ENCODE measurements at places on chromosomes 16 and 17.

DNA sequence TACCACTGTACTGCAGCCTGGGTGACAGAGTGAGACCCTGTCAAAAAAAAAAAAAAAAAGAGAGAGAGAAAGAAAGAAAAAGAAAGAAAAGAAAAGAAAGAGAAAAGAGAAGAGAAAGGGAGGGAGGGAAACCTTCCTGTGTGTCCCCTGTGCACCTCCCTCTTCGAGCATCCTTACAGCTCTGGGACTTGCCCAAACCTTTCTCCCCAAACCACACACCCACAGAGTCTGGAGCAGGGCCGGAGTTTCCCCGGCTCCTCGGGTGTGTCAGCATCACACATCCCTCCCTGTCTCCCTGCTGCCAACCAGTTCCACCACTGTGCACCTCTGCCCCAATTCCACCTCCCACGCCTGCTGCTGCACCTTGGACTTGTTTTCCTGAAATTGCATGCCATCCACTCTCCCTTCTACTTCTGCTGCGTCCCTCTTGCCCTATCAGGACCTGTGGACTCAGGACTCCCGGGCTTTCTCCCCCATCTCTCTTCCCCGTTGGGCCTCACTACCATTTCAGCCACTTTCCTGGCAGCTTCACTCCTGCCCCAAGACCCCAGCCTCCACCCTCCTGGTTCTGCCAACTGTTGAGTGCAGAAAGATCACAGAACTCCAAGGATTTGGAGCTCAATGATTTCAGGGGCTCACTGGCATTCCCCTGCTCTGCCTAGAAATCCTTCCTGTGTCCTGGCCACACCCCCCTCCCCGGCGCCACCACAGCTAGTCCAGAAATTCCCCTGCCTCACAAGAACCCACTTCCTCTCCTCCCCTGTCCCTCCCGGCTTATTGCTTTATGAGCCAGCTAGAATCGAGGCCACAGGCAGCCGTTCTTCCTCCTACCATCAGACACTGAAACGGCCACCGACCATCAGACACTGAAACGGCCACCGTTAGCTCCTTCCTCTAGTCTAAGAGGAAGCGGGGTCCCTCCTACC is 3.7 kb upstream of the CDK3 start:
- DNase-seq = no peak

- DNase-seq = no peak
Observed at GRCh38 chr16:19524356-19524615, 544 bp downstream of the CCP110 start.

GRCh38 chr16:77987810-77988209 is 34.5 kb upstream of the CLEC3A start:
- no peak for DNase-seq

DNA sequence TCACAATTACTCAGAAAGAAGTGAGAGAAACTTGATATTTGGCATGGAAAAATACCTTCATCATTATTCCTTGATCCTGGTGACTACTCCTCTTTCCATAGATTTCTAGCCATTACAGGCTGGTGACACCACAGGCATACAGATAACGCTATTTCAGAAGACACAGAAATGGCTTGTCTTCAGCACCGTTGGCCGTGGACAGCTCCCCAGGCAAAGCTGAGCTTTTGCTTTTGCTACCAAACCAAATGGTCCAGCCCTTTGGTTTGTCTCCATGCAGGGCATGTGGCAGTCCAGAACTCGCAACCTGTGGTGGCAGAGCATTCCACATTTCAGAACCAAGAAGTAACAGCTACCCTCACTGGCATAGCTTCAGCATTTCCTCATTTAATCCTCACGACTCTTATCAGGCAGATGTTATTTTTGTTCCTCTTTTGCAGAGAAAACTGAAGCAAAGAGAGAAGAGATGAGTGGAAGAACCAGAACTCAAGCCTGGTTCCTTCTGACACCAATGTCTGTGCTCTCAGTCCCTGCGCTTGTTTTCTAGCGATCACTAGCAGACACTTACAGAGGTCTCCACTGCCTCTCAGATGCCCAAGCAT is 55.5 kb downstream of the HS3ST4 start:
- DNase-seq = no peak

- no peak for DNase-seq
Observed at GRCh38 chr17:79027274-79027924, 3.4 kb downstream of the C1QTNF1 start.
